NCI-H187 treated with DMSO at 0.1 percent for 48 hours (cell line): ENCODE measurements at places on chromosomes 4 and X.

GRCh38 chr4:11669156-11669555 lies 240.5 kb upstream of the HS3ST1 start:
- no peak for DNase-seq

GRCh38 chr4:76426272-76426671 lies 5.3 kb upstream of the CCDC158 start:
- no peak for DNase-seq

DNA sequence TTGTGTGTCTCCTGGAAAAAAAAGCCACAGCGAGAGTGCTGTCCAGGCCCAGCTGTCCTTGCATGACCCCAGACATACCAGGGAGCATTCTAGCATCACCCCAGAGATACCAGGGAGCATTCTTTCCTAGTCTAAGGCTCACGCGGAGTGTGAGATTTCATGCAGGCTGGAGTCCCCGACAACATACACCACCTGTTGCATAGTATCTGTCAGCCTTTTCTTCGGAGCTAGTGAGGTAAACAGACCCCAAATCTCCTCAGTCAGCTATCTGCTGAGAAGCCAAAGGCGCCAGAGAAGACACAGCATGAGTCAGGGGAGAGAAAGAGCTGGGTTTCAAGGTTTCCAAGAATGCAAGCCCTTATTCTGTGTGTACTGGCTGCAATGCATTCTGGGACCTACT lies 23.1 kb upstream of the ZXDA start:
- DNase-seq = no peak

GRCh38 chr4:96602661-96603060 lies 762.8 kb downstream of the PDHA2 start:
- no peak for DNase-seq

GRCh38 chrX:37357436-37357835 lies 8.3 kb downstream of the PRRG1 start:
- DNase-seq = no peak

GRCh38 chrX:28756647-28757046 lies 169.4 kb downstream of the IL1RAPL1 start:
- DNase-seq = no peak

DNA sequence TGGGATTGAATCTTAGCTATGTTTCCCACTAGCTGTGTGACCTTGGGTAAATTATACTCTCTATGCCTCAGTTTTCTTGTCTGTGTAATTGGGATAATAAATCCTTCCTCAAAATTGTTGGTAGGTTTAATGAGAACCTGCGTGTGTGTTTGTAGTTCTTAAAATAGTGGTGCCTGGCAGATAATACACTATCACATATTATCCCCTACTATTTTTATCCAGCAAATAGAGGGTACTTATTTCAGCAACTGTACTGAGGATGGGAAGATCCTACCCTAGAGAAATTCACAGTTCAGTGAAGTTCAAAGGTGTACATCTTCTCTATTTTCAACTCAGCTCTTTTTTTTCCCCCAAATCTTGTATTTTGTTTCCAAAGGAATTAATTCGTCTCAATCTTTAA lies 17.2 kb downstream of the ABHD18 start:
- no peak for DNase-seq

GRCh38 chr4:104492183-104492771 lies 2.4 kb downstream of the CXXC4 start:
- peak; percentile 15 for DNase-seq

DNA sequence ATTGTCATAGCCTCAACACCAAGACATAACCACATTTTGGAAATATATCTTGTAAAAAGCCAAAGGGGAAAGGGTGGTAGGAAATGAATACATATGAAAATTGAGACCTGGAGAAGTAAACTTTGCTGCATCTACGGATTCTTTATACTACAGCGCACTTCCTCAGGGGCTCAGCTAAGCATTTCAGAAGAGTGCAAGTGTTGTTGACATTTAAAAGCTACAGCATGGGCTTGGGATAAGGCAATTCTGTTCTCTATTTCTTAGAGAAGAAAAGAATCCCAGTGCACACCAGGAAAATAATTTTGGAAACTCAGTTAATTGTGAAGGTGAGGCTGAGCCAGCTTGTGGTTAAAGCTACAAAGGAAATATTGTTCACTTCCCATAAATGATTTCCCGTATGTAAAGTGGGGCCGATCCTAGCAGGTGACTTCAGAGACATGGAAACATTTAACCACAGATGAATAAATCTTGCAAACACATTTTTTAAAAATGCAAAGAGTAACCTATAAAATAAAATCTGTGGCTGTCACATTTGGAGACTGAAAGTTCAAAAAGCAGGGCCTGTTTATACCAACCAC lies 12.6 kb upstream of the GBA3 start:
- no peak for DNase-seq

GRCh38 chr4:115334736-115335411 lies 221.5 kb upstream of the NDST4 start:
- no peak for DNase-seq
